ENCODE measurements at places on chromosomes 12 and 14.

DNA sequence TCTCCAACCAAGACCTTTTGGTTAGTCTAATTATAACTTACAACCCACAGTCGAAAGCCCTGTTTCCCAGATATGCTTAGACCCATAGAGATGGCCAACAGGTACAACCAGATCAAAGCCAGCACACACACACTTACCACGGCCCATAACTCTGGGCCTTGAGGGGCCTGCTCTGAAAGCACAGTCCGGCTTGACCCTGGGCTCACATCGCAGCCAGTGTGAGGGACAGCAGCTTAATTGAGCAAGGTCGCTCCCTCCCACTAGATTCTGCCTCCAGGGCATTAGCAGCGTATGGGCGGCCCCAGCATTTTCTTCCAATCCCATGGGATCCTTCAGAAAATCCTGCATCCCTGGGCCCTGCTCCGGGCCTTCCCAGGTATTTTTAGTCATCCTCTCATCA is 157.4 kb upstream of the FKBP4 start:
- DNase-seq: no peak

DNA sequence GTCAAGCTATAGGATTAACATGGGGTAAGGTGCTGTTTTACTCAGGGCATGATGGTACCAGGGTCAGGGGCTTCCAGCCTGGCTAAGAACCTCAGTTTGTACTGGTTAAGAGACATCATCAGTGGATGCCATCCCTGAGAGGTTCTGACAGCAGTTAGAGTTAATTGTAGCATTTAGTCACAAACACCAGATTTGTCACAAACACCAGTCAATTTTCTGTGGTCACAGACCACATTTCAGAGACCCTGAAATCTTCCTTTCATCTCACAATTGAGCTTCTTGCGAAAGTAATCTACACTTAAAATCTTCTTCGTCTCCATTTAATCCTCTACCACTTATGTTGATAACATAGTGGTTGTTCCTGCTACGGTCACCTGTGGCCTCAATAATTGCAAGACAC is 143.0 kb upstream of the EGLN3 start:
- DNase-seq: no peak

- no peak for DNase-seq
These were observed 8.0 kb downstream of the PNN start for GRCh38 chr14:39182770-39183684.

DNA sequence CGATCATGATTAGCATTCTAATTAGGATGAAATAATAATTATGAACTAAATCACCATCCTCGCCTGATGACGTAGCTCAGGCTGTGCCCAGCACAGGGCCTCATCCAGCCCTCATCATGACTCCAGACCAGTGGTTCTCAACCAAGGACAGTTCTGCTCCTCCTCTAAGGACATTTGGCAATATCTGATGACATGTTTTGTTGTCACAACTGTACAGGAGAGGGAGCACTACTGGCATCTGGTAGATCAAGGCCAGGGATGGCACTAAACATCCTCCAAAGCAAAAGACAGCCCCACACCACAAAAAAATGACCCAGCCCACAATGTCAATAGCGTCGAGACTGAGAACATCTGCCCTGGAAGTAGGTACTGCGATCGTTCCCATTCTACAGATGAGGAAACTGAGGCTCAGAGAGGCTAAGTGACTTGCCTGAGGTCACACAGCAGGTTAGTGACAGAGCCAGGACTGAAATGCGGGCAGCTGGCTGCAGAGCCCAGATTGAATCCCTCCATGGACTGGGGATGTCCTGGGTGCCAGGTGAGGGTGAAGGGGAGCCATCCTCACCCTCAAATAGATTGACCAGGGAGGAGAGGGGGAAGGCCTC is 15.5 kb downstream of the TRPV4 start:
- no peak for DNase-seq

GRCh38 chr14:73245480-73246325 is 8.4 kb downstream of the PAPLN start:
- DNase-seq: no peak

DNA sequence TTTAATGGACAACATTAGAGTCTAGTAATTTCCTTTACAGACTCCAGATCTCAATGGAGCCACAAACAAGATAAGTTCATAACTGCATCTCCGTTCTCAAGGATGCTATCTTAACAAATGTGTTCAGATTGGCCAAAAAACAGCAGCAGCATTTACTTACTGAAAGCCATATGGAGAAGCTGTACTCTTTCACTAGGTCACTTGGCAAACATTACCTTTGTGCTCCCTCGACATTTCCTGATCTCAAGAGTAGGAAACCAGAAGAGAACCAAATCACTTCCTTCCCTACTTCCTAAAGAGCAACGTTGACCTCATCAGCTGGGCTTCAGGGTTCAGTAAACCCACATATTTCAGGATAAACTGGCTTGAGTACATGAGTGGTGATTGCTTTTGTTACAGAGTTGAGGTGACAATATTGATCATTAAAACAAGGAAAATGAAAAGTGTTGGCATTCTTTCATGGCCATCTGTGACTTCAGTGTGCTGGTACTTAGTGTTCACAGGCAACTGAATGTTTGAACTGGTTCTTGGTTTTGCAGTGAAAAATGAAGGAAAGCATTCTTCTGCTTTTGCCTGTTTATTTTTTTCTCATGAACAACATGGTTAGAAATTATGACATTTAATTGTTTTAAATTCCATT is 449.6 kb downstream of the TMEM117 start:
- DNase-seq: no peak

DNA sequence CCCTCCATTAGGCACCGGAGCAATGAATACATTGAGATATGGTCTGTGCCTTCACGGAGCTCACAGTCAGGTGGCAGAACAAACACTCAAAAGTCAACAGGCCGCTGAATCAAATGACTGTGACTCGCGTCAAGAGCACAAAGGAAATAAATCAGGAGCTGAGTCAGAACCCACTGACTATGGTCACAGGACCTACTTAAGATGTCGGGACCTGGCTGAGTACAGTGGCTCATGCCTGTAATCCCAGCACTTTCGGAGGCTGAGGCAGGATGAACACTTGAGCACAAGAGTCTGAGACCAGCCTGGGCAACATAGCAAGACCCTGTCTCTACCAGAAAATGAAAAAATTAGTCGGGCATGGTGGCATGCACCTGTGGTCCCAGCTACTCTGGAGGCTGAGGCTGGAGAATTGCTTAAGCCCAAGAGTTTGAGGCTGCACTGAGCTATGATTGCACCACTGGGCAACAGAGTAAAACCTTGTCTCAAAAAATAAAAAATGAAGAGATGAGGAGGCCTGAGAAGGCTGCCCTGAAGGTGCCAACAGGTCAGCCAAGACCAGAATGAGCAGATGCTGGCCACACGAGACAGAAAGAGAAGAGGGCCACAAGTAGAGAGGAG is 19.9 kb downstream of the TMEM233 start:
- no peak for DNase-seq

DNA sequence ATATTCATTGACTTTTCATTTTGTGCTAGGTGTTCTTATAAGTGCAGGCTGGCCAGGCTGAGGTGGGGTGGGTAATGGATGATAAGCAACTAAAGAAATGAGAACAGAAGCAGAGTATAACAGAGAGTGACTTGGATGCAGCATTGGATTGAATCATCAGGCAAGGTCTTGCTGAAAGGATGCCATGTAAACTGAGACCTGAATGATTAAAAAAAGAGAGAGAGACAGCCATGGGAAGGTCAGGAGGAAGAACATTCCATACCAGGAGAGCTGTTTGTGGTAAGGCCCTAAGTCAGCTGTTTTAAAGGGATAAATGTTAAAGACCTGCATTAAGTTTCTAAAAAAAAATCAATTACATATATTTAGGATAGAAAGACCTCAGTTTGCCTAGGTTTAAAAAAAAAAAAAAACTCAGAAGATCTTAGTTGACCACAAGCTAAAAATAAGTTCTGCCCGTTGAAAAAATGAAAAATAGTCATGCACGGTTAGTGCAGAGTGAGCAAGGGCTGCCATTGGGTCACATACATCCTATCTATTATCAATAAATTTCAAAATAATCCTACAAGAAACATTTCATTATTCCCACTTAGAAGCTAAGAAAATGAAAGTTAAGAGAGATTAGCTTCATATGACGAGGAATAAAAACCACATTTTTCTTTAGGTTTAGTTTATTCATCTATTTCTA is 37.2 kb downstream of the IFNG start:
- DNase-seq: no peak

GRCh38 chr12:62552906-62553556 is 86.4 kb downstream of the MON2 start:
- DNase-seq: no peak

GRCh38 chr12:112148031-112148513 is 22.7 kb downstream of the TRAFD1 start:
- DNase-seq: no peak

GRCh38 chr12:117069926-117070900 is 29.0 kb downstream of the TESC start:
- no peak for DNase-seq

DNA sequence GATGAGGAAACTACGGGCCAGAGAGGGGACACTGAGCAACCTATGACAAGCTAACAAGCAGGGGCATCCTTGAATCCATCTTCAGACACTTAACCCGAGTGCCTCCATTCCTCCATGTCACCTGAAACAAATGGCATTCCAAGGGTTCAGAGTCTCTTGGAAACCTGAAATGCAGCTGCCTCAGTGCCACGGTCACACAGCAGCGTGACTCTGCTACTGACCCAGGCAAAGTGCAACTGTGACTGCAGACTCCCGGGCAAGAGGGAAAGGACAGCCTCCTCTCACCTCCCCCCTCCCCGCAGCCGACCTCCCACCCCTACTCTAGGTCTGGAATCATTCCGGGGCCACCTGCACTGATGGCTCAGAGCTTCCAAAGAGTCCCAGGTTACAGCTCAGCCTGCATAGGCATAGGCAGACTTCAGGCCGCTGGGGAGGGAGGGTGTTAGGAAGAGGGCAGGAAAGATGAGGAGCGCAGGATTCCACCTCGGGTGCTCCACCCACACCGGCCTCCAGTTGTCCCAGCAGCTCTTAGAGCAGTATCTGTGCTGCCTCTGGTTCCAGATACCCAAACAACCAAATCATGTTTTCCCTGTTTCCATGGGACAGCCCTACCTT is 53.2 kb downstream of the KCNK10 start:
- DNase-seq: no peak

DNA sequence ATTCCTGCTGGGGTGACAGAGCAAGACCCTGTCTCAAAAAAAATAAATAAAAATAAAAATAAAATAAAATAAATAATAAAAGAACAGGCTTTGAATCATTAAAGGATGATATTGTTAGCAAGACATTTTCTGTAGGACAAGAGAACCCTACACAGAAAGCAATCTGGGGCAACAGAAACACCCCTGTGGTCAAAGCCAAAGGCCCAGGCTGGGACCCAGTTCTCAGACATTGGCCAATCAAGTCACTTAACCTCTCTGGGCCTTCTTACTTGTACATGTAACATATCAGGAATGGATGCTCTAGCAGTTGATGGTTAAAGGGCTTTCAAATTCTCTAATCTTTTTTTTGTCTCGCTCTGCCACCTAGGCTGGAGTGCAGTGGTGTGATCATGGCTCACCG is 35.5 kb upstream of the TESC start:
- no peak for DNase-seq

- DNase-seq: no peak
These were observed 59.4 kb upstream of the KCNMB4 start for GRCh38 chr12:70306676-70307075.

- no peak for DNase-seq
These were observed 20.5 kb downstream of the UBC start for GRCh38 chr12:124893792-124894516.

DNA sequence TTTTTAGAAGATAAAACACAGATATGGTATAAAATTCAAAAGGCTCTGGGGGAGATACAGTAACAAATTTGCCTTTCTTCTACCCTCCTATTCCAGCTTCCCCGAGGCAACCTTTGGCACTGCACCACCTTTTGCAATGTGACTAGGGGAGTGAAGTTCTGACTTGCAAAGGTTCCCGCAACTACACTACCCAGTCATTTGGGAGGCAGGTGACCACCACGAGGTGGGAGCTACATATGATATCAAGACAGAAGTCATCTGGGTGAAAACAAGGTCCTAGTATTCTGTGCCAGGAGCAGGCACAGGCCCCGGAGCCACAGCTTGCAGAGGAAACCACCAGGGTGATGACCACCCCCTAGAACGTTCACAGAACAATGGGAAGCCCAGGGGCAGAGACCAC is 141.5 kb downstream of the TTC7B start:
- no peak for DNase-seq
